Ecto neural progenitor cell (in vitro differentiated cells): ENCODE measurements at places on chromosomes 6 and 20.

DNA sequence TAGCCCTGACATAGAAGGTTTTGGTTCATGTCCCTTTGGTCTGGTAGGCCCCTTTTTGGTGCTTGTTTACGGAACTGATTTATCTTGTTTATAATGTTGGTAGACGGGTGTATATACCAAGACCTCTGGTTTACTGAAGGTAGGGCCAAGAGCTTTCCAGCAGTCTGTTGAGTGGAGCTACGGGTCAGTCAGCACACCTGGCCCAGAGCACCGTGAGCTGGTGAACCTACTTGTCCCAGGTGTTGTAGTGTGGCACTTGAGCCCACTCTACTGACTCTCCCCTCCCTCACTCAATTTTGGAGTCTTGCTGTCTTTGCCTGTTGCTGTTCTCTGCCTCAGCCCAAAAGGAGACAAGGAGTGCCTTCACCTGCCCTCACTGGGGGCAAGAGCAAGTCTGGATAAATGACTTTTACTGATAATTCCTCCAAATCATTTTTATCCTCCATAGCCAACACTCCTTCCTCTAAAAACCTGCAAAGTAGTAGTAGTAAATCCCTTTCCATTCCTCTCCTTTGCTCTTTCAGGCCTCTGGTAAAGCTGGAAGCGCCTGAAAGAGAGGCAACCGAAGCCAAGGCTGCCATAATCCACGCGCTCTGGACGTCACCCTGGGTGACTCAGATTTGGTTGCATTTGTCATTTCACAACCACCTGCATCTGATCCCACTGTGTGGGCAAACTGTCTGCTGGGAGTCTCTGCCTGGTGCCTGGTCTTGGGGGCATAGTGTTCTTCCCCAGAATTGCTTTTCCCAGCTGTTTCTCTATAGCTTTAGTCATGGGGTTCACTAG lies 22.2 kb downstream of the RREB1 start:
- no peak for DNase-seq

DNA sequence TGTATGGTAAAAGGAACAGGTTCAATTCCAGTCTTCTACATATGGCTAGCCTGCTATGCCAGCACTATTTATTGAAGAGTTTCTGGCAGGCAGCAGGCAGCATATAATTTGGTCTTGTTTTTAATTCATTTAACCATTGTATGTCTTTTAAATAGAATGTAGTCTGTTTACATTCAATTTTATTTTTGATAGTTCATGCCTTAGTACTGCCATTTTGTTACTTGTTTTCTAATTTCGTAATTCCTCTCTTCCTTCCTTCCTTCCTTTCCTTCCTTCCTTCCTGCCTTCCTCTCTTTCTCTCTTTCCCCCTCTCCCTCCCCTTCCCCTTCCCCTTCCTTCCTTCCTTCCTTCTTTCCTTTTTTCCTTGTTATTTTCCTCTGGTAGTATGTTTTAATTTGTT lies 17.6 kb upstream of the OR2J2 start:
- no peak for DNase-seq

DNA sequence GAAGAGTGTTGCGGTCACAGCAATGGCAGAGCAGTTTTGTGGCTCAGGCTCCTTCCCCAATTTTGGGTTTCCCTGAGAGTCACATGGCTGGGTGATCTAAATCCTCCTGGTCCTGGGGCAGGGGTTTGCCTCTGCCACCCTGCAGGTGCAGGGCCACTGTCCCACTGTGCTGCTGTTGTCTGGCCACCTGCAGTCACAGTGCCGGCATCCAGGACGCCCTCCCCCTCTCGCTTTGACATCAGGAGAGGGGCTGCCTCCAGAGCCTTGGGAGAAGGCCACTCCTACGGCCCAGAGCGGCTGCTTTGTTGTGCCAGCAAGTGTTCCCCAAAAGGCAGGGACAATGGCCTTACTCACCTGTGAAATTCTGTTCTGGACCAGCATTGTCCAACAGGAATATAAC lies 449.0 kb downstream of the QKI start:
- no peak for DNase-seq

DNA sequence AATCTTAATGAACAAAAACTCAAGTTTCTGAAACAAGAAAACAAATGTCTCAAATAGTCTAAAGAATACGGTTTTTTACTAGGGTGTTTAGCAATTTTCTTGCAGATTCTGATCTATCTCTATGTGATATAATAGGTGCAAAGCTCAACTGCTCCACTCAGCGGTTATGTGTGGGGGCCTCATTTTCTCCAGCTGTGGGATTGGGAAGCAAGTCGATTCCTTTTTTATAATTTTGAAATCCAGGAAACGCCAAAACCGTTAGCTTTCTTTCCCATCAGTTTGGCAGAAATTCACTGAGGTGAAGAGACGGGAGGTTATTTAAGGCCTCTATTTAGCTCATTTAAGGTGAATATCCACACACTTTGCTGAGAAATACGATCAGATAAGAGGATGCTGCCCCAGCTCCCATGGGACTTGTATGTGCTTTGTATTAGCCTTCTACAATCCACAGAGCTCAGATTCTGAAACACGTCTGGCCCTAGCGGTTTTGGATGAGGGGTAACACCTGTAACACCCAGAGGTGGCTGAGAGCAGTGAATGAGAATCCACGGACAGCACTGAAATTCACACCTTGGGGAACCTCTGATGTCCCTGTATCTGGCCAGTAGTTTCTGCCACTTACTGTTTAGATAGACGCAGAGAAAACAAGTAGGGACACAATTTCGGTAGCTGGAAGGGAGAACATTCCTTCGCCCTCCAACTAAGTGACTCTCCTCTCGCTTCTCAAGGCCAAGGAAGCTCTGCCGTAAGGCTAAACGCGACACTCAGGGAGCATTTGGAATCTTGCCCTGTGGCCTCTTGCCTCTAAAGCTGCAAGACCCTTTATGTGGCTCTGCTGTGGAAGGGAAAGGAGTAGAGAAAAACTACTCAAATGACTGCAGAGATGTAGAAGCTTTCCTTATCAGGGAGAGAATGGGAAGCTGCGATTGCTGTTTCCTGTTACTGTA lies 6.5 kb upstream of the BCAS4 start:
- no peak for DNase-seq

DNA sequence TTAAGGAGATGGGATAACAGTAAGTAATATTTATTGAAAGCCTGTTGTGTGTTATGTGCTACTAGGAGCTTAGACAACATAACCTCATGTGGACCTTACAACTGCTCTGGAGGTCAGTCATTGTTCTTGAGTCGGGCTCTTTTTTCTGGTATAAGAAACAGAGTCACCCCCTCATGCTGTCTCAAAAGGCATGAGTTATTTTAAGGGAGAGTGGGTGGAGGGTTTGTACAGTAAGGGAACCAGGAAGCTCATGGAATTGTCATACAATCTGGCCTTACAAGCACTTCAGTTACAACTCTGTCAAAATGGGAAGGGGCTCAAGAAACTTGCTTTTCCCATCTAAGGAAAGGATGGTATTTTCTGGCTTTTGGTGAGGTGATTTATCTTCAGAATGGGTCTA lies 16.5 kb upstream of the DSE start:
- no peak for DNase-seq

- DNase-seq = no peak
Observed at GRCh38 chr20:14709439-14709838, 372.0 kb upstream of the FLRT3 start.

DNA sequence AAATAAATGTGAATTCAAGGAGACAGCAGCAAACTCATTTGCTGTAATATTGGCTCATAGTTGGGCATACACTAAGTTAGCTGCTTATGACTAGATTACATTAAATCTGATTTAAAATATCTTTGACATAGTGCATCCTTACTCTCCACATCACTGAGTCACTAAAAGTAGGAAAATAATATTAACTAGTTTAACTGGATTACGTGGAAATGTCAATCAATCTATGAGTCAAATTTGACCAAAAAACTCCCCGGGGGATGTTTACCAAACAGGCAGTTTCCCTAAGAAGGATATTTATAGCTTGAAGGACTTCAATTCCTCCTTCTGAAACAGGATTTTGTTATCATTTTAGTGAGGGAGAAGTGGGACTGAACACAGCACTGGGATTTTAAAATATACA lies 366.5 kb downstream of the ESR1 start:
- no peak for DNase-seq

- DNase-seq = no peak
Observed at GRCh38 chr6:48624631-48625030, 513.6 kb upstream of the PTCHD4 start.

GRCh38 chr20:57450419-57450818 lies 59.2 kb downstream of the RBM38 start:
- no peak for DNase-seq

DNA sequence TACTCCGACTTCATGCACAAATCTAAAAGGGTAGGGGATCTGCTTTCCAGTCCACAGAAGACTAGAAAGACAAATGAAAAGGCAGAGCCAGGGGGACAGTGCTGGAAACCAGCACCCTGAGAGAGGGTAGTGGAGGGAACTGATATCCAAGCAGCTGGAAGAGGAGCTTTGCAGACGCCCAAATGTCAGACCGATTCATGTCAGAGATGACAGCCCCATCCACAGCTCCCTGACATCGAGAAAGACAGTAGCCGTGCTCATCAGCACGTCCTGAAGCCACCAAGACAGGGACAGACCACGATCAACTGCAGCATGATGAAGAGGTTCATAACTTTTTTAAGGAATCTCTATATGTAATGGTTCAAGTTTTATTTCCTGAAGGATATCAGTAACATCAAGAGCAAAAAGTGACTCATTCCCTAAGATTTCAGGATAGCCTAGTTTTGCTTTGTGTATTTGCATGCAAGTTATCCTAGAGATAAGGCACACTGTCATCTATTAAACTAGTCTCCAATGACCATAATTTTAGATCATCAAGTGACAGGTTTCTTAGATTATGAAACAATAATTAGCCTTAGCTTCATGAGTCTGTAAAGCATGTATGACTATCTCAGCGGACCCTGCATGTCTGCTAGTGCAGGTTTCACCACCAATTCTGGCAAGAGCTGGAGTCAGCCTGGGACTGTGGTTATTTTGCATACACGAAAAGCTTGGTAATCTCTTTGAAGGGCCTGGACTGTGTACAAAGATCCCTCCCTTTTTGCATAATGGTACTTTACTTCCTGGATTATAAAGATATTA lies 43.0 kb downstream of the PRDM1 start:
- no peak for DNase-seq

DNA sequence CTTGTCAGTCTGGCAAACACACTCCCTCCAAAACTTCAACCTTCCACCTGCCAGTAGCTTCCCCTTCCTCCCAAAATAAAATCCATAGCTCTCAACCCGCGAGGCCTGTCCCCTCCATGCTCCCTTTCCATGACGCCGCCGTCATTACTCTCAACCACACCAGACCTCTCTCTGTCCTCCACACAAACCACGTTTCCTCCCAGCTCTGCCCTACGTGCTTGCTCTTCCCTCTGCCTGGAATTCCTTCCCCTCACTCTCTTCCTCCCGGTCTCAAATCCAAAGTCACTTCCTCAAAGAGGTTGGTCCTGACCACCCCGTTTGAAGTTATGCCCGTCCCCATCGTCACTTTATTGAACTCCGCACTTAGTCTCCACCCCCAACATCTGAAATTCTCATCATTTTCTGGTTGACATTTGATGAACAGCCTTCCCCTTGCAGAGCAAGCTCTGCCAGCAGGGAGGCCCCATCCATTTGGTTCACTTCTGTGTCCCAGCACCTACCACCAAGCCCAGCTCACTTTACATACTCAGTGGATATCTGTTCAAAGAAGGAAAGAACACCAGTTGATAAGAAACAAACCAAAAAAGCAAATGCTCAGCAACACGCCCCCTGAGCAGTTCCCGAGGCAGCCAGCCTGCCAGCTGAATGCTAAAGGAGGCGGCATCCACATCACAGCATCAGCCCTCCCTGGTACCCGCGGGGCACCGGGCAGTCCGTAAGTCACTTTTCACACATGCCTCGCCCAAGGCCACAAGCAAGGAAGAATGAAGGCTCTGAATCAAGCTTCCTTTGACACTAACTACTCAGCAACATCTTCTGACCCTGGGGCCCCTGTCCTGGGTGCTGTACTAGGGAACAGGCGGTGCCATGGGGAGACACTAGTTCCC lies 125.0 kb downstream of the NFATC2 start:
- DNase-seq = no peak

DNA sequence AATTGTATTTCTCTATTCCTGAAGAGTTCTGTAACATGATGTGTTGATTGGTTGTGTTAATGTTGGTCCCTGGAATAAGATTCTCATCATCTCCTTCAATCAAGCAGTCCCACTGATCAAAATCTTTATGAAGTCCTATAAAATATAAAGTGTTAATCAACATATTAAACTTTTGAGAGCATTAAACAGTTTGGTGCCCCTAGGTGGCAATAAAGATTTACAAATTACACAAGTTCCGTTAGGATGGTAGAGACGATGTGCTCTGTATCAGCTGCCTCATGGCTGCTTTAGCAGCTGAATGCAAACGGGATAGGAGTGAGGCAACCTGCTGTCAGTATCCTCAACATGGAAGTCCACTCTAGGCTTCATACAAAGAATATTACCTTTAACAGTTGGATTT lies 16.9 kb downstream of the TDRD6 start:
- DNase-seq = no peak

- peak; percentile 59 for DNase-seq
Observed at GRCh38 chr6:16544006-16544405, 217.3 kb downstream of the ATXN1 start.

GRCh38 chr6:45577836-45578504 lies 200.2 kb upstream of the SUPT3H start:
- no peak for DNase-seq

DNA sequence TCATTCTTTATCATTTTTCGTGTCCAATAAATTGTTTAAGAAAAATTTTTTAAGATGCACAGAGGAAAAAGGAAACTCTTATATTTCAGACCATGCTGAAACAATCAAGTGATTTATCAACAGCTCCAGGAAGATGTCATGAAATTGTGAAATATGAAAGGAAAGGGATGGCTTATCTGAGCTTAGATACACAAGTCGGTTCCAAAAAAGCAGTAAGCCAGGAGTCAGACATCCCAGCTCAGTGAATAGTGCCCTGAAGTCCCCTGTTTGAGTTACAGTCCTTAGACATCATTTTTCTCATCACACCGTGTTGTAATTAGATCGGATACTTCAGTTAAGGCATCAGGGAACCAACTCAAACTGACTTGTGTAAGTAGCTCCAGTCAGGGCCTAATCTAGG lies 91.0 kb upstream of the SSTR4 start:
- DNase-seq = no peak

GRCh38 chr6:100464903-100465700 lies at the start of gene SIM1:
Gene SIM1 (minus strand): TSS chr6:100464921. CDS start chr6:100463468, 1,453 bp downstream.
- peak; percentile 94 for DNase-seq

DNA sequence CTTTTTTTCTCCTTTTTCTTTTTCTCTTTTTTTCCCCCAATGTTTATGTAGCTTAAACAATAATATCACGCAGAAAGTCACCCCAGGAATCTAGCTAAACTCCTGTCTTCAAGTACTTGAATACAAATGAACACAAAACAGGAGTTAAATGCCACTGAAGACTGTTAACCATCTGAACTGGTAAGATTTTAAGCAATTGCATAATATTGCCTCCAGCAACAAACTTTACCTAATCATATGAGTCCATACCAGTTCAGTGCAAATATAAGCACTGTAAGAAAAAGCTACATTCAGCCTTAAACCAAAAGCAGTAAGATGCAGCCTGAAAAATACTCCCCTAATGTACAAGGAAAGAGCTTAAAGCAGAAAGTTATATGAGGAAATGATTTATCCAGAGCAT lies 173.9 kb upstream of the TFAP2D start:
- no peak for DNase-seq
